ENCODE measurements at places on chromosomes 13 and 19. TPM values are rescaled to one million over a fixed set of nuclear protein-coding genes. Genes with fewer than 3 reads are reported as not detected.

URAD gene
- not detected for total RNA-seq

AP1M2 gene
- total RNA-seq = 2.1 TPM

SELENOV gene
- not detected for total RNA-seq

MYO1F gene
- 4.8 TPM for total RNA-seq

CYP2A7 gene
- not detected for total RNA-seq

CLDND2 gene
- not detected for total RNA-seq

PGLYRP1 gene
- total RNA-seq = not detected

ADAT3 gene
- 2.1 TPM for total RNA-seq

TMEM221 gene
- total RNA-seq = 1.8 TPM

RCBTB2 gene
- 34.1 TPM for total RNA-seq

COMP gene
- not detected for total RNA-seq

NKG7 gene
- total RNA-seq = 0.46 TPM

PEAK3 gene
- not detected for total RNA-seq

SBK3 gene
- total RNA-seq = not detected

MIR17HG gene
- 20.1 TPM for total RNA-seq

MCEMP1 gene
- total RNA-seq = not detected

MED16 gene
- total RNA-seq = 27.5 TPM

EPSTI1 gene
- 3.0 TPM for total RNA-seq

GFY gene
- not detected for total RNA-seq

UBE2M gene
- total RNA-seq = 75.2 TPM

KLK3 gene
- not detected for total RNA-seq

RTBDN gene
- 1.8 TPM for total RNA-seq

OR7C1 gene
- total RNA-seq = not detected

BSG gene
- 151 TPM for total RNA-seq

NUMBL gene
- 23.8 TPM for total RNA-seq

MEIOSIN gene
- not detected for total RNA-seq

WDR87 gene
- total RNA-seq = not detected

CAPN12 gene
- total RNA-seq = 1.2 TPM

SIGLECL1 gene
- total RNA-seq = not detected

ZNF43 gene
- total RNA-seq = 33.2 TPM

TFPT gene
- 11.5 TPM for total RNA-seq

GSX1 gene
- 0.92 TPM for total RNA-seq

TEAD2 gene
- 10.8 TPM for total RNA-seq

FXYD1 gene
- total RNA-seq = 3.2 TPM

ZNF845 gene
- total RNA-seq = 15.7 TPM

CD33 gene
- 0.23 TPM for total RNA-seq

All from diencephalon (tissue), 1 donor.